ENCODE measurements at places on chromosomes 1 and 21. TPM values are rescaled to one million over a fixed set of nuclear protein-coding genes. Genes with fewer than 3 reads are reported as not detected.
A peak's percentile ranks its signal among the peaks of the same experiment; 100 is the strongest.

Gene IGSF5
- total RNA-seq: 0.11 TPM

- no peaks in the 10 kb centered on the region for H3K27me3 ChIP-seq
- no peaks in the 10 kb centered on the region for H3K36me3 ChIP-seq
- no peak overlapping the region for H3K27ac ChIP-seq
- peak; percentile 72 for DNase-seq
Observed at GRCh38 chr21:42614811-42615351, 38.5 kb upstream of the PDE9A start.

GRCh38 chr21:42338729-42339715 is 11.8 kb downstream of the TFF2 start:
- H3K27me3 ChIP-seq: peaks cover 7% of the 10 kb centered on the region

GRCh38 chr1:10682108-10682445 is 114.4 kb downstream of the CASZ1 start:
- no peak overlapping the region for H3K4me3 ChIP-seq
- DNase-seq: no peak
- H3K27ac ChIP-seq: peak overlapping the region; percentile 62
- H3K4me1 ChIP-seq: peaks cover 60% of the 10 kb centered on the region
- H3K27me3 ChIP-seq: no peaks in the 10 kb centered on the region

DNA sequence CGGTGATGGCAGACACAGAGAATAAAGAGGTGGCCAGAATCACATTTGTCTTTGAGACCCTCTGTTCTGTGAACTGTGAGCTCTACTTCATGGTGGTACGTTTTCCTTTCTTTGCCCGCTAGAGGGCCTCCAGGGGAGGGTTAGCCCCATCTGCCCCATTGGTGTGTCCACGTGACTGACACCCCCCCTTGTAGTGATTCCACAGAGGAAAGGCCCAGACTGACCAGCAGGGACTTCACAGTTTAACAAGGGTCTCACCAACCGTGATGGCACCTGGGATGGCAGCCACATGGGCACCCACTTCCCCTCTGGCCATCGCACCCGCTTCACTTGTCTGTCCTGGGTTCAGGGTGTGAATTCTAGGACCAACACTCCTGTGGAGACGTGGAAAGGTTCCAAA is 22.3 kb upstream of the SARS1 start:
- DNase-seq: no peak
- no peaks in the 10 kb centered on the region for H3K27me3 ChIP-seq
- H3K36me3 ChIP-seq: no peaks in the 10 kb centered on the region
- no peak overlapping the region for H3K27ac ChIP-seq
- H3K4me3 ChIP-seq: no peak overlapping the region

- no peaks in the 10 kb centered on the region for H3K27me3 ChIP-seq
- peaks cover 18% of the 10 kb centered on the region for H3K4me1 ChIP-seq
- peak; percentile 76 for DNase-seq
Observed at GRCh38 chr1:11645670-11646265, 8.5 kb downstream of the FBXO2 start.

DNA sequence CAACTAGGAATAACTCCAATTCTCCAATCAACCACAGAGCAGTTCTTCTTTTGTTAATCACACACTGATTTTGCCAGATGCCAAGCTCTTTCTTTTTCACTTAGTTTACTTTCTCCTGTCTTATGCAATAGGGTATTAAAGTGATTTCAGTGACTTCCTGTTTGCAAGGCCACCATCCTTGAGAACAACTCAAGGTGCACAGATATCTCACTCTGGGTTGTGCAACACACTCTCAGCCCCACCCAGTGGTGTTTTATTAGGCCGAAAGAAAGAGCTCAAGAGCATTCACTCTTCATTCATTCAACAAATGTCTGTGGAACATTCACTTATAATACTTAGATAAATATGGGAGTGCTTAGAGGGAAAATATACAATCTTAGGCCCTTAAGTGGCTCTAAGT is 352.5 kb downstream of the ZNF326 start:
- DNase-seq: peak; percentile 20
- no peak overlapping the region for H3K27ac ChIP-seq
- no peak overlapping the region for H3K4me3 ChIP-seq
- peaks cover 1% of the 10 kb centered on the region for H3K4me1 ChIP-seq

GRCh38 chr1:1250786-1251284 is 4.3 kb upstream of the C1QTNF12 start:
- no peak for DNase-seq
- H3K27me3 ChIP-seq: peaks cover 6% of the 10 kb centered on the region
- no peak overlapping the region for H3K27ac ChIP-seq
- H3K4me3 ChIP-seq: no peak overlapping the region
- H3K36me3 ChIP-seq: no peaks in the 10 kb centered on the region

Gene PTGS2
- total RNA-seq: 12.6 TPM

Data from lung (tissue), 17 donors.